ENCODE measurements at places on chromosomes 16 and 17.

GRCh38 chr16:1745900-1746692 lies 25.2 kb downstream of the NME3 start:
- H3K27me3 ChIP-seq = no peaks in the 10 kb centered on the region
- H3K27ac ChIP-seq = no peak overlapping the region
- peaks cover 8% of the 10 kb centered on the region for H3K36me3 ChIP-seq
- no peak for DNase-seq
- H3K4me1 ChIP-seq = no peaks in the 10 kb centered on the region

DNA sequence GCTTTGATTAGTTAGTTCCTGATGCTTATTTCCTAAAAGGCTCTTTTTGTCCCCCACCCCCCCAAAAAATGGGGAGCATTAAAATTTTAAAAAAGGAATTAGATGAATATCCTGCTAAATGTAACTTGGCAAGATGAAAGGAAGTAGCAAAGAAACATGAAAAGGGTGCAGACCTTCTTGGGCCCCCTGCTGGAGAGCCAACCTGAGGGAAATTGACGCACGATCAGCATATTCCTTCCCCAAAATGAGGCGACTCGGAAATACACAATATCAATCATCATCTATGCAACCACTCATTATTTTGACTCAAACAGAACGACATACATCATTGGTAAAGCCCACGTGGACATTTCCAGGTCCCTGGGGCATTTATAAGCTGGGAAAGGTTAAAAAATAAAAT lies 59.7 kb downstream of the GRIN2A start:
- no peak for DNase-seq
- peaks cover 54% of the 10 kb centered on the region for H3K27me3 ChIP-seq
- H3K36me3 ChIP-seq = no peaks in the 10 kb centered on the region
- no peaks in the 10 kb centered on the region for H3K4me1 ChIP-seq
- no peak overlapping the region for H3K27ac ChIP-seq
- H3K4me3 ChIP-seq = no peak overlapping the region

DNA sequence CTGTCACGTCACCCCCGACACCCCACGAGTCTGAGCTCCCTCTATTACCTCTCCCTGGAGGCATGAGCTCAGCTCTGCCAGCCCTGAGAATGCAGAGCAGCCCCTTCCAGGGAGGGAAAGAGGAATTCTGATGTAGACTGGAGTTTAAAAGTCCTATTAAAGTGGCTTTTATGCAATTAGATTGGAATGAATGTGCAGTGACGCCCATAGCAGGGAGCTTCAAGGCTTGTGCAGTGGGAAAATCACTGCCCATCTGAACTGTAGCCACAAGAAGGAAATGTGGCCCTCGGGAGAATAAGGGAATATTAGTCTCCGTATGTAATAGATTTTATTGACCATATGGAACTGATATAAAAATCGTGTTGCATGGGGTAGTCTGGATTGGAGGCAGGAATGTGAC lies 66.9 kb downstream of the ZNF423 start:
- H3K36me3 ChIP-seq = no peaks in the 10 kb centered on the region
- peaks cover 5% of the 10 kb centered on the region for H3K4me1 ChIP-seq
- no peak for DNase-seq
- peaks cover 6% of the 10 kb centered on the region for H3K27me3 ChIP-seq

GRCh38 chr16:47055136-47055885 lies 81.8 kb upstream of the DNAJA2 start:
- no peak overlapping the region for H3K27ac ChIP-seq
- H3K4me1 ChIP-seq = no peaks in the 10 kb centered on the region
- DNase-seq = no peak

GRCh38 chr16:87713451-87714229 lies 52.1 kb downstream of the KLHDC4 start:
- peak overlapping the region; percentile 89 for H3K27ac ChIP-seq
- no peak for DNase-seq
- no peaks in the 10 kb centered on the region for H3K27me3 ChIP-seq
- H3K4me3 ChIP-seq = no peak overlapping the region

GRCh38 chr17:43338886-43339516 lies 59.8 kb upstream of the ARL4D start:
- DNase-seq = peak; percentile 52
- H3K4me1 ChIP-seq = peaks cover 21% of the 10 kb centered on the region
- no peaks in the 10 kb centered on the region for H3K27me3 ChIP-seq
- H3K27ac ChIP-seq = no peak overlapping the region
- no peaks in the 10 kb centered on the region for H3K36me3 ChIP-seq

DNA sequence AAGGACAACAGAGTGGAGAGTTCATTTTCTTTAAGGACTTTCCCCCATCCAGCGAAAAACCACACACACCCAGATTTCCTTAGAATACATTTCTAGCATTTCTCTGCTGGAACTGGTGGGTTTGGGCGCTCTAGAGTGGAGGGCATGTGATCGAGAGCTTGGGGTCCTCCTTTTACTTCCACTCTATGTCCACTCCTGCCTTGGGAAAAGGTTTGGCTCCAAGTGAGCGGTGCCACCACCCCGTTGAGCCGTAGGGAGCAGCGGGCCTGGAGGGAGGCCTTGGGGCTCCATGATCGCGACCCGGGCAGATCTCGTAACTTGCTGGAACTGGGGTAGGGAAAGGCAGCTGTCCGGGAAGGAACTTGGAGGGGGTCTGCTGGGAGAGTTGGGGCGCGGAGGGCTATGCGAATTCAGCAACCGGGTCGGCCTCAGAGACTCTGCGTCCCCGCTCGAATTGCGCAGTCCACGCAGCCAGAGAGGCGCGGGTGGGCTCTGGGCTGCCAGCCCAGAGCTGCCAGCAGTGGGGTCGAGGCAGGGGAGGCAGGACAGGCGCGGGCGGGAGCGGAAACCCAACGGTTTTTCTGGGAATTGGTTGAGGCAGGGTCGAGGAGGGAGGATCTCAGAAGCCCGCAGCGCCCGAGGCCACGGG lies 2.3 kb downstream of the DLX4 start:
- DNase-seq = no peak
- peaks cover 7% of the 10 kb centered on the region for H3K36me3 ChIP-seq
- peaks cover 31% of the 10 kb centered on the region for H3K4me1 ChIP-seq
- H3K27ac ChIP-seq = no peak overlapping the region
- peaks cover 62% of the 10 kb centered on the region for H3K27me3 ChIP-seq

- H3K4me3 ChIP-seq = no peak overlapping the region
- no peak for DNase-seq
- peaks cover 23% of the 10 kb centered on the region for H3K27me3 ChIP-seq
- H3K4me1 ChIP-seq = peaks cover 9% of the 10 kb centered on the region
Observed at GRCh38 chr17:8865811-8866210, 1.7 kb downstream of the PIK3R6 start.

DNA sequence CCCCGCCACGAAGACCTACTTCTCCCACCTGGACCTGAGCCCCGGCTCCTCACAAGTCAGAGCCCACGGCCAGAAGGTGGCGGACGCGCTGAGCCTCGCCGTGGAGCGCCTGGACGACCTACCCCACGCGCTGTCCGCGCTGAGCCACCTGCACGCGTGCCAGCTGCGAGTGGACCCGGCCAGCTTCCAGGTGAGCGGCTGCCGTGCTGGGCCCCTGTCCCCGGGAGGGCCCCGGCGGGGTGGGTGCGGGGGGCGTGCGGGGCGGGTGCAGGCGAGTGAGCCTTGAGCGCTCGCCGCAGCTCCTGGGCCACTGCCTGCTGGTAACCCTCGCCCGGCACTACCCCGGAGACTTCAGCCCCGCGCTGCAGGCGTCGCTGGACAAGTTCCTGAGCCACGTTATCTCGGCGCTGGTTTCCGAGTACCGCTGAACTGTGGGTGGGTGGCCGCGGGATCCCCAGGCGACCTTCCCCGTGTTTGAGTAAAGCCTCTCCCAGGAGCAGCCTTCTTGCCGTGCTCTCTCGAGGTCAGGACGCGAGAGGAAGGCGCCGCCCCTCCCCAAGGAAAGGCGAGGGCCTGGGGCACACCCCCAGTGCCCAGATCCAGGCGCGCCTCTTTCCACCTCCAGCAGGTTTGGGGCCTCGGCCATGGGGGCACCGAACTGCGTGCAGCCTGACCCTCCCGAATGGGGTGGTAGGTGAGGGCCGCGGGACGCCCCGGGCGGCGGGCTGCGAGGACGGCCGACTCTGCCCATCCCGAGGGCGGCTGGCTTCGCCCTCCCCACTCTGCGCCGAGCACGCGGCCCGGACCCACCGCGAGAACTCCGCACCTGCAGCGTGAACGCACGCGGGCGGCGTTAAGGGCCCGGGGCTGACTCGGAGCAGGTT lies 664 bp downstream of the HBQ1 start:
- peak; percentile 80 for DNase-seq
- peaks cover 11% of the 10 kb centered on the region for H3K27me3 ChIP-seq
- H3K27ac ChIP-seq = no peak overlapping the region
- peak overlapping the region; percentile 54 for H3K4me3 ChIP-seq
- H3K4me1 ChIP-seq = peaks cover 5% of the 10 kb centered on the region
